CD4-positive, alpha-beta T cell treated with Interleukin-12 subunit alpha and Interleukin-12 subunit beta, for 1 hour (primary cell): ENCODE measurements at places on chromosomes 1 and 21.

- DNase-seq = no peak
Measured at GRCh38 chr1:85438353-85438752, 26.6 kb downstream of the DDAH1 start.

DNA sequence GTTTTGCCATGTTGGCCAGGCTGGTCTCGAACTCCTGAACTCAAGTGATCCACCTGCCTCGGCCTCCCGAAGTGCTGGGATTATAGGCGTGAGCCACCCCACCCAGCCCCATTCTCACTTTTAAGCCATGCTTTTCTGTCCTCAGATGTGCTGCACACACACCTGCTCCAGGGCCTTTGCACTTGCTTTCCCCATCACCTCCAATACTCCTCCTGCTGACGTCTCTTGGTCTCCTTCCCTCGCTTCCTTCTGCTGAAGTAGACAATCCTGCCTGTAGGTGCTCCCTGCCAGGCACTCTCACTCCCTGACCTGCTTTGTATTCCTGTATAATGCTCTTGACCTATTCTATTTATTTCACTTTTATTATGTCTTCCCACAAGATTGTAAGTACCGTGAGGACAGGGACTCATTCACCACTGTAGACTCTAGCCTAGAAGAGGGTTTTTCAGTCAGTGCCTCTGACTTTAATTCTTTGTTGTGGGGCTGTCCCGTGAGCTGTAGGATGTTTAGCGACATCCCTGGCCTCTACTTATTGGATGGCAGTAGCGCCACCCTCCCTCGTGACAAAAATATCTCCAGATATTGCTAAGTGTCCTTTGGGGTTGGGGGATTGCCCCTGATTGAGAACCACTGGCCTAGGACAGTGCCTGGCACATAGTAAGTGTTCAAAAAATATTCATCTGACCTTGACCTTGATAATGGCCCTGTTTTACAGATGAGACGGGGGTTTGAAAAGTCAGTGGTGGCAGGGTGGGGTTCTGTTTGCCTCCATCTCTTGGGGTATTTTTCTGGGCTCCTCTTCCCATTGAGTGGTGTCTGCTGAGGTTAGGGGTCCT, 4.6 kb downstream of the TNFRSF1B start:
- DNase-seq = peak; percentile 70

DNA sequence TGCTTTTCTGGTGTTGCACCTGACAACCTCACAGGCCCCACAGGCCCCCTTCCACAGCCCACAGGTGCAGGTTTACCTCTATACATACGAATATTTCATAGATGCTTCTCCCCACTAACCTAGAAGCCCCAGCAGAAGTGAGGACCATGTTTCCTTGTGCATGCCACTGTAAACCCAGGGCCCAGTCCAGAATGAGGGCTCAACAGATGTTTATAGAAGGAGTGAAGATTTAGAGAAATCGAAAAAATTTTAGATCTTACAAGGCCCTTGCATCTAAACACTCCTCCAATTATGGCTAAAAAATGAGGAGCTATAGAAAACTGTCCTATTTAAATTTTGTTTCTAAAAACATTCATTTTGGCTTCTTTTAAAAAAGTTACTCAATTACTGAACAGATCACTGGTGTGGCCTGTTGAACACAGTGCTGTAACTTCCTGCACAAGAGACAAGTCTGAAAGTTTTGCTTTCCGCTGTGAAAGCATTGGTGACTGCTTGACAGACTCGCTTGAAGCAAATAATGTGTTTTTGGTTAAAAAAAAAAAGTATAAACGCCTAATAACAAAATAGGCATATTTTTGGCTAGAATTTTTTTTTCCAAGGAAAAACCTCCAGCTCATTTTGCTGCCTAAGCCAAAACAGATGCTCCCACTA, 1.2 kb downstream of the ABCB10 start:
- DNase-seq = peak; percentile 25

DNA sequence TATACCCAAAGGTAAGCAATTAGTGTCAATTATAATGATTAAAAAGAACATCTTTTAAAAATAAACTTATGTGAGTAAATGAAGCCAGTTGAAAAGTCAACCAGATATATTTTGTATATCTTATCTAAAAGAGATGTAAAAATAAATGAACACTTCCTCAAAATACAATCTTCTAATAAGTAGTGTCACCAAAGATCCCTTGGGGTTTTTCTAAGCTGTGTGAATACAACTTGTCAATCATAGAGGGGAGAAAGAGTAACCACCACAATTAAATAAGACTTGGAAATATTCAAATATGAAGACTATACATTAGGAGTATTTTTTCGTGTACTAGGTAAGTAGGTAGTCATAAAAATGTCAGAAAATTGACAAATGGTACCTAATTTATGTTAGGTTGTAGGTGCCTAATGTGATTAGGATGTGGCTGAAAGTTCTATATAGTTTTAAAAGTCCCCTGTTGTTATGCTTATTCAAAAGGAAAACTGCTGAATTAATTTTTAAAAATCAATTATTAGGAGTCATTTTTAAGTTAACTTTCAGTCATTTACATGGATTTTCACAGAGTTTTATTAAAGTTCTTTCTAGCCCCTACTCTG, 72.6 kb downstream of the RASAL2 start:
- DNase-seq = no peak

GRCh38 chr1:3275471-3276340, 178.8 kb upstream of the ARHGEF16 start:
- no peak for DNase-seq
